Activated CD8-positive, alpha-beta memory T cell treated with anti-CD3 and anti-CD28 coated beads, Interleukin-2, amount 50 U/mL, for 4 hours (primary cell): ENCODE measurements at places on chromosomes 4 and X.

DNA sequence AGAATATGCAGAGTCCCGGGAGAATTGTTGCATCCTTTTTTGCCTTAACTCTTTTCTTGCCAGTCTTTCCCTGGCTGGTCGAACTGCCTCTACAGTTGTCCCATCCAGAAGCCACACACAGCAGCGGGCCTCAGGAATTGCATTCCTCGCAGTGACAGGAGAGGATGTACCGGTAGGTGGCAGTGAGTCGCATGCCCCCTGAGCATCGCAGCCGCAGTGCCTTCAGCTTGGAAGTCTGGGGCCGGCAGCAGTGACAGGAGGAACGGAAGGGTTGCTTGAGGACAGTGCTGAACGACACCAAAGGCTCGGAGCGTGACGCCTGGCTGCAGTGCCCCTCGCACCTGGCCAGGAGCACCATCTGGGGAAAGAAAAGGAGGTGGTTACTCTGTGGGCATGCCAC is 23.5 kb downstream of the NDP start:
- peak; percentile 27 for DNase-seq

- DNase-seq = no peak
Measured at GRCh38 chr4:56728512-56728911, 47.4 kb upstream of the HOPX start.

GRCh38 chr4:124970011-124970410 is 257.5 kb upstream of the ANKRD50 start:
- DNase-seq = no peak

DNA sequence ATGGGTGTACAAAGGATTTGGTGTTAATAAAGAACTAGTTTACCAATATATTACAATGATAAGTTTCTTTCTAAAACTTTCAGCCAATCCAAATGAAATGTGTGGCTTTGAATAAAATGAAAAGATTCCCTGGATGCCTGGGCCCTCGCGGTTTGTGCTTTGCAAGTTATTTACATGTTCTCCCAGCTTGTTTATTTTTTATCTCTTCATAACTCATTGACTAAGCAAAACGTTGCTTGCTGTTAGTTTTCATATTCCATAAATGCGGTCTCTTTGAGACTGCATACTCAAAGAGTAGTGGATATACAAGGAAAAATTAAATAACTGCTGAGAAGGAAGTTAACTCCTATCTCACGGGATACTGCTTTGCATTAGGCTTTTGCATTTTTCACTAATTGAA is 26.0 kb downstream of the FHDC1 start:
- DNase-seq = no peak

DNA sequence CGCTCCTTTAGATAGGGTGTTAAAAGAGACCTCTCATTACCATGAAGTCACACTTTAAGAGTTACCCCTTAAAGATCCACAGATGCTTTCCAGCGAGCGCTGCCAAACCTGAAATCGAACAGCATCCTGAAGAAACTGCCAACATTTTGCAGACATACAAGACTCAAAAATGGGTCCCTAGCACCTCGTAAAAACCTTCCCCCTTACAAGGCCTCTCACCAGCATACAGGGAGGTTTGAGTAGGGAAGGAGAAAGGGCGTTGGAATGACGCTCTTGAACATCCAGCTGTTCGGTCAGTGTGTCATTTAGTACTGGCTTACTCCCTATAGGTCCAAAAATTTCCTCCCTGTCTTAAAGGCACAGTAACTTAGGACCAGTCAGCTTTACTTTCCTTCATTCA is 45.3 kb upstream of the PGRMC1 start:
- DNase-seq = no peak

- no peak for DNase-seq
Measured at GRCh38 chr4:137961051-137961438, 281.1 kb downstream of the SLC7A11 start.

- DNase-seq = no peak
Measured at GRCh38 chrX:130861462-130861861, 41.5 kb downstream of the ENOX2 start.

DNA sequence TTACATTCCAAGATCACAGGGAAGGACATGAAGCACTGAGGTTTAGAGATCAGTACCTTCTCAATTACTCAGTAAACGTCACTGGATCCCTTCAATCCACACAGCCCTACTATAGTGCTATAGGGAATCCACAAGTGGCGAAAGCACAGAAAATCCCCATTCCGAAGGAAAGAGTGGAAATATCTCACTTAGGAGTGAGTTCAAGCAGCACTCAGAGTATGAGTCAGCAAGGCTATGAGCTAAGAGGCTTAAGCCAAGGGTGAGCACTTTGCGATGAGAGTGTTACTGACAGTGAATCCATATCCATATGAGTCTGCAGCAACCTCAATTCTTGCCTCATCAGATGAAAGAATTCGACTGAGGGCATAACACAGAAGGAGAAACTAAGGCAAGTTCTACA is 165.1 kb downstream of the VSIG4 start:
- DNase-seq = no peak

DNA sequence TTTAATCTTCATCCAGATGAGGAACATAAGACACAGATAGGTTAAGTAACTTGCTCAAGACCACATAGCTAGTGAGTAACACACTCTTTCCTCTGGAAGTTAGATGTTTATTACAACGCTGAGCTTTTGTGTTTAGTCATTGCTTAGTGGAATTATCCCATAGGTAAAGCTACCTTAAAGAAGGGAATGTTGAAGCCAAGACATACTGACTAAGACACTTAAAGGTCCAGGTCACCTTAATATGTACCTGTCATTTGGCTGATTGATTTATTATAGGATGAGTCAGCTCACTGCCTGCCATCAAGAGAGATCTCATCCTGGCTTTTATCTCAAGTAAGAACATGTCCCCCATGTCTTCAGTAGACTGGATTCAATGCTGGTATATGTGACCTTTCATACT is 53.4 kb downstream of the KDR start:
- DNase-seq = no peak
